ENCODE measurements at places on chromosomes 12 and 14.
A peak's percentile ranks its signal among the peaks of the same experiment; 100 is the strongest.

DNA sequence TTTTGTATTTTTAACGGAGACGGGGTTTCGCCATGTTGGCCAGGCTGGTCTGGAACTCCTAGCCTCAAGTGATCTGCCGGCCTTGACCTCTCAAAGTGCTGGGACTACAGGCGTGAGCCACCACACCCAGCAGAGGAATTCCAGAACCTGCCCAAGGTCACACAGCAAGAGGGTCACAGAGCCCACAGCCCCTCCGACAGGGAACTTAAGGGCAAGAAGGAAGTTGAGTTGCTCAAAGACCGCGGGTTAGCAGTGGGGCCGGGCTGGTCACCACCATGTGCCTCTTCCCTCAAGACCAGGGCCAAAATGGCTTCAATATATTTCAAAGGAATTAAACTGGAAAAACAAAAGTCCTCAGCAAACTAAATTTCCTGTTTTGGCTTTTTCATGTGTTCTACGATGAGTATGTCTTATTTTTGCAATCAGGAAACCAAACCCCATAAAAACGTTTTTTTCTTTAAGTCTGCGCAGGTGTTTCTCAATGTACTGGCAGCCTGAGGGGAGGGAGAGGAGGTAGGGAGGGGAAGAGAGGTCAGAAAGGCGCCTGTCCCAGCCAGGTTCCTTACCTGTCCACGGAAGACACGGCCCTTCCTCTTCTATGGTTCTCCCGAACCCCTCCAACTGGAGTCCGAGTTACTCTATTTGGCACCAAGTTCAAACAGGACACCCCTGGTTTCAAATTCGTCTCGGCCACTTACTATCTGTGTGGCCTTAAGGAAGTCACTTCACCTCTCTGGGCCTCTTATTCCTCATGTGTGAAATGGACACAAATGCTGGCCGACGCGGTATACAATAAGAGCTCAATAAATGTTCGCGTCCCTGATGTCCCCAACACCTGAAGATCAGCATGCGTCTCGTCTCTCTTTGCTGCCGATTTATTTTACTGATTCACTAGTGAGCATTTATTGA, 778 bp downstream of the SLC8B1 start:
- DNase-seq = peak; percentile 29

DNA sequence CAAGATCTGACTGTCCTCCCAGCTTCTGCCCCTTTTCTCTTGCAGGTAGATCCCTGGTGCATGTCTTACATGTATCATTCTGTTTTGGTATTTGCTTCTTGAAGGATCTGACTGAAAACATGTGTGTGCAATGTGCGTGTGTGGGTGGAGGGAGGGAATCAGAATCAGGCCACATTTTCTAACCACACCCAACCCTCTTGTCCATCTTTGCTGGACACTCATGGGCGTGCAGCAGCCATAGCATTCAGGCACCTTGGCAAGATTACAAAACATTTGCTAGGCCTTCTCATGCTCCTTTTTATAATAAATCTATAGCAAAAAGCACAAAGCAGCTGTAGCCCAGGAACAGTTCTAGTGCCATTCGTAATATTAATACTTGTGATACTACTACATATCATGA, 233.6 kb upstream of the E2F7 start:
- no peak for DNase-seq

- DNase-seq = no peak
Observed at GRCh38 chr12:96183734-96184370, 10.3 kb upstream of the ELK3 start.

- DNase-seq = no peak
Observed at GRCh38 chr14:83491091-83491490, 1957.4 kb upstream of the SEL1L start.

DNA sequence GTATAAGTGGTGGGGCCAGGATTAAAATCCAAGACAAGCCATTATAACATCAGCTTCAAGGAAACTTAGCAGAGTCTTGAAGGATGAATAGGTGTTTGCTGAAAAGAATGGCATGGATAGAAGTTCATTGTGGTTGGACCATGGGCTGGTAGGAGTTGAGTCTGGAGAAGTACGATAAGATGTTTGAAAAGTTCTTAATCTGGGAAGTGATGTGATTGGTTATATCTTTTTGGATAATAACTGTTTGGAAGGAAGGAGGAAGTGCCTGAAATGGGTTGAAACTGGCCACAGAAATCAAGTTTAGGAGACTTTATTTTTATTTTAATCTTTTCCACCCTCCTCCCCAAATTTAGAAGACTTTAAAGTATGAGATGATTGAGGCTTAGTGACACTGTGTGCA, 4.9 kb downstream of the DENR start:
- no peak for DNase-seq

DNA sequence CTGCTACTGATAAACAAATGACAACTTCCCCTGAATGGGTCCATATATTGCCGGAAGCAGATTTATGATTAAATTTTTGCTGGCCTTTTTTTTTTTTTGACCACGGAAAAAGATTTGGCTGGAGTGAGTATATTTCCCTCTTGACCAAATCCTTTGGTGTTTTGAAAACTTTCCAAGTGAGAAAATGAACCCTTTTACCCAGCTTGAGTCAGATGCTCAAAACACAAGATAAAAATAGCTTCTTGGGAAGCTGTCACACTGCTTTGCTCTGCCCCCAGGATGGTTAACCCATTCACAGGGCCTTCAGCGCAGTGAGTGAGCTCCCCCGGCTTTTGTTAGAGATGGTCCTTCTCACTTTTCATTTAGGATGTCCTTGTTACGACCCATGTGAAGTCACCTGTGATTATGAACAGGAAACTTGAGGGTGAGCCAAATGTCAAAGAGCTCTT, 224.3 kb downstream of the PELI2 start:
- no peak for DNase-seq

- DNase-seq = peak; percentile 94
Observed at GRCh38 chr12:9761419-9761781, 699 bp upstream of the CD69 start.

DNA sequence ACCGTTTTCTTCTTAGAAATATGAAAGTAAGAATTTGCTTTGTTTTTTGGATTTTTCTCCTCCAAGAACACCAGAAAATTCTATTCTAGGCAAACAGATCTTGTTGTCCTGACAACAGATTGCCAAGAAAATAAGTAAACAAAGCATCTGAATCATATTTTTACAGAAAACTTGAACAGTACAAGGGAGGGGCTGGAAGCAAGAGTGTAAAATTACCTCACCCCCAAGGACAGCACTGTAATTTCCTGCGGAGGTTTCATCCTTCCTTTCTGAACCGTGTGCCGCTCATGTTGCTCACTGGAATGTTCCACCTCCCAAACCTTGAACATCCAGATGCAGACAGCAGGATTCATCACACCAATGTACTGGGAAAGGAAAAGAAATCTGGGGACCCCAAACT, 5.4 kb upstream of the CAMKK2 start:
- no peak for DNase-seq

DNA sequence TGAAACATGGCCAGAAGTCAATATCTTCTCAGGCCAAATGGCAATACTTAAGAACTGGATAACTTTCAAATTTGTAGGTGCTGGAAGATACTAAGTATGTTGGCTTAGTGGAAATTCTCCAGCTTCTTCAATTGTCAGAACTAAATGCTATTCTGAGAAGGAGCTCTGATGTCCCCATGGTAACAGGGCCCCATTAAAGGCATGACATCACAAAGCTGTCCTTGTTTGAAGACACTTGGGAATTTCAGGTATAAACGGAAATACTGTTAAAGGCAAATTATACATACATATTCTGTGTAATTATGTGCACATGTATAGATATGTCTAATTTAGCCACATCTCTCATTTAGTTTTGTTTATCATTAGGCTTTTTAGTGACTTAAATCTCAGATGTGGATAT, 210.0 kb upstream of the SEL1L start:
- DNase-seq = no peak

DNA sequence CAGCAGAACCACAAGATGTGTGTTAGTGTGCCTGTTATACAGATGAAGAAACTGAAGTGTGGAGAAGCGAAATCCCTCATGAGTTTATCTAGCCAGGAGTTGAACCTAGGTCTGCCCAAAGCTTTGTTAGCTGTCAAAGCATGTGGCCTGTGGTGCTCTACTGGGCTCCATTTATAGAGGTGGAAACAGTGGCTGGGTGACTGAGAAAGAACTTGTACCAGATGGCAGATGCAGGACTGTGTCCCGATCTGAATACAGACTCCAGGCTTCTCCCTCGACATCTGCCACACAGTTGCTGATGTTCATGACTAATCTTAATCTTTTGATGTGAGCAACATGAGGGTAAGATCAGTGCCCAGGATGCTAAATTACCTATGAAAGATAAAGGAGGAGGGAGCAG, 89.1 kb downstream of the C12orf75 start:
- DNase-seq = no peak

DNA sequence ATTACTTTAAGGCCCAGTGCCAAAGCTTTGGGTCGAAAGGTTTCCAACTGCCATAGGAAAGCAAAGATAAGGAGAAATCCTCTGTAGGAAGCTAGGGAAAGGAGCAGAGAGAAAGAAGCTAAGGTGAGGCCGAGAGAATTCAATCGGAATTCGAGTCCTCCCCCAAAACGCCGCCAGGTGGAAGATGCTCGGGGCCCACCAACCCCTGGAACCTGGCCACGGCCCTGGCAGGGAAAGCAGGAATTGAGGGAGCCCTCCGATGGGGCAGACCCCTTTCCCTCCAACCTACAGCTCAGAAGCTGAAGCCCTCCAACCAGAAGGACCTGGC, 498 bp downstream of the GMFB start:
- DNase-seq = no peak

DNA sequence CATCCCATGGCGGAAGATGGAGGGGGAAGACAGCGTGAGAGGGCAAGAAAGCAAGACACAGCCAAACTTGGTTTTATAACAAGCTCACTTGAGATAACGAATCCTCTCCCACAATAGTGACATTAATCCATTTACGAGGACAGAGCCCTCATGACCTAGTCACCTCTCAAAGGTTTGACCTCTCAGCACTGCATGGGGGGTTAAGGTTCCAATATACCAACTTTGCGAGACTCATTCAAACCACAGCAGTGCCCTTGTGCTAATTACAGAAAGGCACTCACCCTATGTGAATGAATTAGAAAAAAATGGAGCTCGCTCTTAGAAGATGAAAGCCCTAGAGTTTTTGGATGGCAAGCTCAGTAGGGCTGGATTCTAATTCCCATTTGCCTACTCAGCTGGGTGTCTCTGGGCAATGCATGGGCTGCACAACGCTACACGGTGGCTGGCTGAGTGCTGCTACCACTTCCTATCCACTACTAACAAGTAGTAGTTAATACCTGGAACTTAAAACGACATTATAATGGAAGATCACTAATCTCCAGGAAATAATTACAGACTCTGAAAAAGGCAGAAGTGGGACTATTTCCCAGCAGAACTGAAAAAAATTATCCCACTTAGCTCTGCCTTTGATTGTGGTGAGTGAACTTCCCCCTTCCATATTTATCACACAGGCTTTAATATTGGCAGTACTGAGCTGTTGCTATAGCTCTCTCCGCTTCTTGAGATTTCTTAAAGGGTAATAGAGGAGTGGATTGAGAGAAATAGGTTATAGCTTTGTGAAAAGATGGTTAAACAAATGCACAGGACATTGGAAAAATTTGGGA, 27.5 kb downstream of the TESPA1 start:
- no peak for DNase-seq
